ENCODE measurements at places on chromosomes 4 and X.

DNA sequence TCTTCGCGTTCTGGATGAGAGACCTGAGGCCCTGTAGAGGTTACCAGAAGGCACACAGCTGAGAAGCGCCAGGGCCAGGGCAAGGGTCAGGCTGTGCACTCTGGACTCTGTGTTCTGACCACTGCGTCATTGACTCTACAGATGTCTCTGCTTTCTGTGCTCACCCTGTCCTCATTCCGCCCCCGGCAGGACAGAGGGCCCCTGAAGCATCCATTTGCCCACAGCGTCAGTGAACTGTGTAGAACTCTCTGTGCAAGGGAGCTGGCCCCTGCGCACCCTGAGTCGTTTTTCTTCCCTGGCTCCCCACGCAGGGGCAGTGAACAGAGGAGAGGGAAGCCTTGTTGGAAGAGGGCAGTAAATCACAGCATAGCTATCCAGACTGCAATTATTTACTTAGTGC lies 6.1 kb upstream of the WAS start:
- no peak for DNase-seq

DNA sequence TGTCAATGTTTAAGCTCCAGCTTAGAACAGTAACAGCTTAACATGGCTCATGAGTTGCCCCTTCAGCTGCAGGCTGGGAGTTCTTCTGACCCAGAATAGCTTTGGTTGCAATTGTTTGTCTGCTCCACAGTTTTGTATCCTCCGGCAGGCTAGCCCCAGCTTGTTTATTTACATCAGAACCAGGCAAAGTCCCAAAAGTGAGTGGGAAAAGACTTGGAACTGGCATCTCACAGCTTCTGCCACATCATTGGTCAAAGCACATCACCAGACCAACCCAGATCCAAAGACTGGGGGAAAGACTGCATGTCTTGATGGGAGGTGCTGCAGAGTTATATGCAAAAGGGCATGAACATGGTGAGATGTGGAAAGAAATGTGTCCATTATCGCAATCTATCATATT lies 231.2 kb upstream of the CPEB2 start:
- no peak for DNase-seq

DNA sequence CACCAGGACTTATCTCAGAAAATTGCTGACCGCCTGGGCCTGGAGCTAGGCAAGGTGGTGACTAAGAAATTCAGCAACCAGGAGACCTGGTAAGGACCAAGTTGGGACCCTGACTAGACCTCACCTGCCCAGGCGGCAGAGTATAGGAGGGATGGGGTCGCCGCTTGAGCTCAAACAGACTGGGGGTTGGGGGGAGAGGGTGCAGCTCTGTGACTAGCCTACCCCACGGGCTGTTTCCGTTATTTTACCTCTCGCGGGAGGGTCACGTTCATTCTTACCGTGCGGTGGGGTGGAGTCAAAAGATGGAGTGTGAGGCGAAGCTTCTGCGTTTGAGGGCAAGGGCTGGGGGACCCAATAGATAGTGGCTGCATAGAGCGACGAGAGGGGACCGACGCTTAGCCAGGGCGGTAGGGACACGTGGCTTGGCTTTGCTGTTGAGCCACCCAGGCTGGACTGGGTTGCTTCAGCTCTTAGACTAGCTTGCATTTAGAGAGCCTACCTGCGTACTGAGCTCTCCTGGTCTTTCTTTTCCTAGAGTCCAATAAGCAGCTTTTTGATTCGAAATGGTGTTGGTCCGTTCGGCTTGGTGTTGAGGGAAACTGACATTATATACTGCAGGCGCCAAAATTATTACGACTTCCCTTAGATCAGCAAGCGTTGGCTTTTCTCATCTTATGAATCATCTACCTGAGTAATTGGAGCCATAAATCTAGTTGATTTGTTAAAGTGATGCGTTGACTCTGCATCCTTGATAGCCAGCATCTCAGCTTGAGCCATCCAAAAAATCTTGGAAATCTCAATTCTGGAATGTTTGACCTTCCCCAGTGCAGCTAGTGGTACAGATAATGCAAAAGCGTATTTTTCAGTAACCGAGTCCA lies 591 bp downstream of the PRPS1 start:
- DNase-seq: peak; percentile 27

GRCh38 chr4:103046416-103047290 lies 27.1 kb upstream of the SLC9B1 start:
- no peak for DNase-seq

- DNase-seq: no peak
These were observed 74.1 kb upstream of the PPP3CA start for GRCh38 chr4:101421386-101421785.

- DNase-seq: no peak
These were observed 40.5 kb upstream of the YTHDC1 start for GRCh38 chr4:68390205-68390935.

DNA sequence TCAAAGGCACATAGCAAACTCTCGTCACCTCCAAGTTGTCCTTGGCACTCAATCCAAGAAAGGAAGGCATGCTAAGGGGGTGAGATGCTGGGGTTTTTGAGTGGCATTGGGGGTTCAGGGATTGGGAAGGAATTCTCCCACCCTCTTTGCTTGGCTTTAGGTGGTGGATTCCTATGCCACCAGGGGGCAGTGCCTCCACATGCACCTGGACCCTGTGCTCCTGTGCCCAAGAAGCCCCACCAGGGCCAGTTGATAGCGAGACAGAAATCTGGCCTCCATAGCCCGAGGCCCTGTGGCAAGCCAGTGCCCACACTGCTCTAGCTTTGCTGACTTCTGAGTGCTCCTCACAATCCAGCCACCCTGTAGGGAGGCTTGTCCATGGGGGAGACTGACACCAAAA lies 2.0 kb upstream of the FATE1 start:
- DNase-seq: no peak
